ENCODE measurements at places on chromosomes 6 and 20. TPM values are rescaled to one million over a fixed set of nuclear protein-coding genes. Genes with fewer than 3 reads are reported as not detected.

Gene SULF2
- total RNA-seq, result 22.9 TPM

Gene FGD2
- not detected for total RNA-seq

Gene ADAM33
- 3.0 TPM for total RNA-seq

Gene MEP1A
- total RNA-seq, result not detected

Gene YTHDF1
- total RNA-seq, result 59.0 TPM

Gene SPATA2
- total RNA-seq, result 10.5 TPM

Gene SRF
- total RNA-seq, result 37.5 TPM

Gene PTK6
- not detected for total RNA-seq

Gene SNRPB2
- 94.7 TPM for total RNA-seq

Gene DDRGK1
- 57.2 TPM for total RNA-seq

Gene PRICKLE4
- 4.1 TPM for total RNA-seq

Gene LST1
- not detected for total RNA-seq

Gene VGLL2
- total RNA-seq, result 0.16 TPM

Gene ASIP
- total RNA-seq, result not detected

Gene RAET1E
- total RNA-seq, result not detected

Gene CD93
- total RNA-seq, result 0.44 TPM

Gene PTPRK
- total RNA-seq, result 30.4 TPM

Gene ATP6V1G2
- 3.3 TPM for total RNA-seq

Gene CCN6
- total RNA-seq, result not detected

Gene NKX2-2
- total RNA-seq, result not detected

Gene ADGRB3
- total RNA-seq, result 5.1 TPM

Gene GRM1
- 0.63 TPM for total RNA-seq

Gene NKX2-4
- not detected for total RNA-seq

Gene ANKEF1
- 3.7 TPM for total RNA-seq

Gene MATN4
- total RNA-seq, result not detected

Gene YIPF3
- 85.7 TPM for total RNA-seq

Gene BLOC1S5
- total RNA-seq, result 21.9 TPM

Gene TMEM74B
- total RNA-seq, result 3.3 TPM

Gene POPDC3
- total RNA-seq, result 0.86 TPM
